ENCODE measurements at places on chromosomes 6 and 20.
A peak's percentile ranks its signal among the peaks of the same experiment; 100 is the strongest.

DNA sequence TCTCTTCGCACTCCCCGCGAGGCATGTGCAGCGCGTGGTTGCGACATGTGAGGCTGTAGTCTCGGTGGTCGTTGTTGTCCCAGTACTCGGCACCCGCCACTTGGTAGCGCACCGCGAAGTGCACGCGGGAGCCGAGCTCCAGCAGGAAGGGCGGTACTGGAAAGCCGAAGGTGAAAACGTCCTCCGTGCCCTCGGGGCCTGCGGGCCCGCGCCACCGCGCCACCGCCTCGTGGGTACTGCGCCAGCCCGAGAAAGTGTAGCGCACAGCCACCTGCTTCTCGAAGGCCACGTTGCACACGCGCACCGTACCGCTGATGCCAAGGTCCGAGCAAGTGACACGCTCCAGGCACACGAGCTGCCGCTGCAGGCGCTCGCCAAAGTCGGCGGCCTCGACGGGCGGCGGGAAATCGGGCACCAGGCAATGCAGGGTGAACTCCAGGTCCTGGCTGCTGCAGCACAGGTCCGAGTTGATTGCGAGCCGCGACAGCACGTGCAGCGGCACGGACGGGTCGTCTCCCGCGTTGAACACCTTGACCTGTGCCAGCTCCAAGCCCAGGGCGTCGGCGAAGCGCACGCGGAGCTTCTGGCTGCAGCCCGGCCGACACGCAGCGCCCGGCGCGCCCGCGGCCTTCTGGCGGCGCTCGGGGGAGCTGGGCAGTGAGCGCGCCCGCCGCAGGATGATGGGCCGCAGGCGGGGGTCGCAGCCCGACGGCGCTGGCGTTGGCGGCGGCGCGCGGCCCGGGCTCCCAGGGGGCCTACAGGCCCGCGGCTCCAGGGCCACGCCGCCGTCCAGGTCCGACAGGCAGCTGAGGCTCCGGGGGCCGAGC lies 840 bp downstream of the PPP1R3D start:
- no peak for DNase-seq

DNA sequence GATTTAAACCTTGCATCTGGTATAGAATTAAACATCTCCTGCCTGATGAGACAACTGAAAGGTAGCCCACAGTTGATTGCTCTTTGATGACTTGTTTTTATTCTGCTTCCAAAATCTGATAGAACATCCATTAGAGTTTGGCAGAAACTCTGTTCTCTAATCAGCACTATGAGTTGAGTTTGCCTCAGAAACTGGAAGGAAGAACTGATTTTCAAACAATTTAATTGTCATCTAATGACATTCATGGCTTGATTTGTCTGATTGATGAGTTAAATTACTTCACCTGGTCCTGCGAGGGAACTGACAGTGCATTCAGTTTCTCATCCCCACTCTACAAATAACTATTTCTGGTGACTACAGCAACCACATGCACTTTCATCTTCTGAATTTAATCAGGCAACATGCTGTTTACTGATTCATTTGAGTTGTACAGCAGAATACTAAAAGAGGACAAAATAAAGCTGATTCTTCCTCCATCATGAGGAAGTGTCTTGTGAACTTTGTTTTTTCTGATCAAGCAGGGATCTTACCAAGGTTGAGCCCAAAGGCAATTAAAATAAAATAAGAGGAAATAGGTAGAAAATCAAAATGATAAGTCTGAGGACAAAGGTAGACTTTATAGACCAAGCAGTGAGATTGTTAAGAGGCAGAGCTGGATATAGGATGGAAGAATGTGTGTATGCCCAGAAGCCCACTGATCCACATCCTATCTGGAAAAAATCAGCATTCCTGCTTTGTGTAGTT lies 15.7 kb upstream of the MRAP2 start:
- no peak for DNase-seq

DNA sequence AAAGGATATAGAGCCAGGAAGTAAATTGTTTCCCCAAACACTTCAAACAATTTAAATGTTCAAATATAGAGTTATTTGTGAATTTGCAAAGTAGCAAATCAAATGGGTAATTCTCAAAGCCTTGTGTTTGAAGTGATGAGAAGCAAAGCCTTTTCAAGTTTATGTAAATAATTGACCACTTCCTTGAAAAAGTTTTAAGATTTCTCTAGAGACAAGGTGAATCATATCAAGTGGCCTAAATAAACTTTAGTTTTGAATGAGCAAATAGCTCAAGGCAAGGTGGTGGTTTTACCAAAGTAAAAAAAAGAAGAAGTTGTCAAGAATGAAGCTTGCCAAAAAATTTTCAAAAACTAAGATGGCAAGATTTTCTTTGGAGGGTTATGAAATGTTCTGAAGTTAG lies 42.6 kb upstream of the IFNGR1 start:
- no peak for DNase-seq

DNA sequence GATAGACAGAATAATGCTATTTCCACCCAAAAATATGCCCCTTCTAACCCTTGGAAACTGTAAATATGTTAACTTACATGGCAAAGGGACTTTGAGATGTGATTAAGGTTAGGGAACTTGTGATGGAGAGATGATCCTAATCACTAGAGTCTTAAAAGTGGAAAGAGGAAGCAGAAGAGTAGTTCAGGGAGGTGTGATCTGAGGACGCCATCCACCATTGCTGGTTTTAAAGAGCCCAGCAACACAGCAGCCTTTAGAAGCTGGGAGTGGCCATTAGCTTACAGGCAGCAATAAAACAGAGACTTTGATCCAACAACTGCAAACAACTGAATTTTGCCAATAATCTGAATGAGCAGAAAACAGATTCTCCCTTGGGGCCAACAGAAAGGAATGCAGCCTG lies 30.6 kb downstream of the ZNF311 start:
- DNase-seq: no peak

GRCh38 chr6:149140137-149140909 lies 177.2 kb upstream of the TAB2 start:
- no peak for DNase-seq

GRCh38 chr20:25987073-25987927 lies 290.6 kb upstream of the ZNF337 start:
- DNase-seq: peak; percentile 87

DNA sequence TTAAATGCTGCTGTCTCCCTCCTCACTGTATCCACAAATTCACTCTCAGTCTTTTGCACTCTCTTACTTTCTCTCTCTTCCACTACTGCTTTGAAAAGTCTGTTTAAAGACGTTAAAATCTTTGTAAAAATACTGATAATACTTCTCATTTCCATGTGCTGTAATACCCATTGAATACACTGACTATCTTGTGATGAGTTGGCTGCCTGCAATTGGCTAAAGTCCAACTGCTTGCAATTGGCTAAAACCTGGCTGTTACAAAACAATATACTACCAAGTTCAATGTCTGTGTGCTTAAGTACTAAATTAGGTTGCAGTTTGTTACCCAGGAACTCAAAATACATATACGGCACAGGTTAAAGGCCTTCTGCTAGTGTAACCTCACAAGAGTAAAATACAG lies 264.8 kb downstream of the THBS2 start:
- no peak for DNase-seq

GRCh38 chr6:84847390-84848160 lies 83.2 kb upstream of the TBX18 start:
- DNase-seq: no peak

DNA sequence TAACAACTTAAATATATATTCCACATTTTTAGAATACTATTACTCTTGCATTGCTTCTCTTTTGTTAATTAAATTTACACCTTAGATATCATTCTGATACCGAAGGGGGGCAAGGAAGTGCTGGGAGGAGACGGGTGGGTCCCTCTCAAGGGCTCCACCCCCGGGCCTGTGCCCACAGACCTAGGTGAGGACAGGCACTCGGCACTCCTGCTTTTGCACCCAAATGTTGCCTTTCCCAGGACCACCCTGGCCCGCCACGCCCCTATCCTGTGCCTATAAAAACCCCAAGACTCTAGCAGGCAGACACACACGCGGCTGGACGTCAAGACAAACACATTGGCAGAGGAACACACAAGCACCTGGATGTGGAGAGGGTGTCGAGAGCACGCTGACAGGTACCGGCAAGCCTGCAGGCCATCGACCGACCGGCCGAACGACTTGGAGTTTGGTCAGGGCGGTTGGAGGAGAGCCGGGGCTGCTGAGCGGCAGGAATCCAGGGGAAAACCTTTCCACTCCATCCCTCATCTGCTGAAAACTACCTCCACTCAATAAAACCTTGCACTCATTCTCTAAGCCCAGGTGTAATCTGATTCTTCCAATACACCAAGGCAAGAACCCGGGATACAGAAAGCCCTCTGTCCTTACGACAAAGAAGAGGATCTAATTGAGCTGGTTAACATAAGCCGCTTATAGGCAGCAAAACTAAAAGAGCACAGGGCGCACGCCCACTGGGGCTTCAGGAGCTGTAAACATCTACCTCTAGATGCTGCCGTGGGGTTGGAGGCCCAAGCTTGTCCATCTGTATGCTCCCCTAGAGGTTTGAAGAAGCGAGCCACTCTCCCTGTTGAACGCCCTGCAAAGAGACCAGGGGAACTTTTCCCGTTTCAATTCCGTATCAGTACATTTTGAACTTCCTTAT lies 197.4 kb upstream of the PRSS16 start:
- DNase-seq: no peak

DNA sequence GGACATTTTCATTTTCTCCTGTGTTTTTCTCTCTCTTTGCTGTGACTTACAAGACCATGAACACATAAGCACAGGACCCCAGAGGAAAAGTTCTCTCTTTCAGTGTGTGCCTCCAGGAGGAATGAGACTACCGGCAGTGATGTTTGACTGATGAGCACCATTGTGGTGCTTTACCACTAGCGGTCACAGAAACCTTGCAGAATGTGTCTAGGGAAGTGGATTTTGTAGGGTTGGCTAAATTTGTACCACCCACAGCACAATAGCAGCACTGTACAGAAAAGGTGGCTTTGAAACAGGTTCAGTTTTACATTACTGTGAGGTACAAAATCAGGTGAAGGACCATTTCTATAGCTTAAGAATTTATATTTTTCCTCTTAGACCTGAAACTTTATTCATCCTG lies 301.9 kb upstream of the SUPT3H start:
- no peak for DNase-seq

GRCh38 chr6:5679270-5679669 lies 327.5 kb downstream of the NRN1 start:
- DNase-seq: no peak

DNA sequence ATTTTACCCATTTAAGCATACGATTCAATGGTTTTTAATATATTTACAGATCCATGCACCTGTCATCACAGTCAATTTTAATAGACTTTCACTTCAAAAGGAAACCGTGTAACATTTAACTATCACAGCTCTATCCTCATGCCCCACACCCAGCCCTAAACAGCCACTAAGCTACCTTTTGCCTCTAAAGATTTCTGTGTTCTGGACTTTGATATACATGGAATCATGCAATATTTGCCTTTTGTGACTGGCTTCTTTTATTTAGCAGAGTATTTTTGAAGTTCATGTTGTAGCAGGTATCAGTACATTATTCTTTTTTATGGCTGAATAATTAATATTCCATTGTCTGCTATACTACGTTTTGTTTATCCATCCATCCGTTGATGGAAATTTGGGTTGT lies 50.3 kb upstream of the STX16 start:
- DNase-seq: no peak

GRCh38 chr20:1855690-1856089 lies 39.5 kb upstream of the SIRPA start:
- no peak for DNase-seq

- DNase-seq: no peak
Observed at GRCh38 chr20:3721912-3722311, 9.5 kb upstream of the SIGLEC1 start.

- no peak for DNase-seq
Observed at GRCh38 chr6:169075211-169075914, 178.3 kb downstream of the THBS2 start.

DNA sequence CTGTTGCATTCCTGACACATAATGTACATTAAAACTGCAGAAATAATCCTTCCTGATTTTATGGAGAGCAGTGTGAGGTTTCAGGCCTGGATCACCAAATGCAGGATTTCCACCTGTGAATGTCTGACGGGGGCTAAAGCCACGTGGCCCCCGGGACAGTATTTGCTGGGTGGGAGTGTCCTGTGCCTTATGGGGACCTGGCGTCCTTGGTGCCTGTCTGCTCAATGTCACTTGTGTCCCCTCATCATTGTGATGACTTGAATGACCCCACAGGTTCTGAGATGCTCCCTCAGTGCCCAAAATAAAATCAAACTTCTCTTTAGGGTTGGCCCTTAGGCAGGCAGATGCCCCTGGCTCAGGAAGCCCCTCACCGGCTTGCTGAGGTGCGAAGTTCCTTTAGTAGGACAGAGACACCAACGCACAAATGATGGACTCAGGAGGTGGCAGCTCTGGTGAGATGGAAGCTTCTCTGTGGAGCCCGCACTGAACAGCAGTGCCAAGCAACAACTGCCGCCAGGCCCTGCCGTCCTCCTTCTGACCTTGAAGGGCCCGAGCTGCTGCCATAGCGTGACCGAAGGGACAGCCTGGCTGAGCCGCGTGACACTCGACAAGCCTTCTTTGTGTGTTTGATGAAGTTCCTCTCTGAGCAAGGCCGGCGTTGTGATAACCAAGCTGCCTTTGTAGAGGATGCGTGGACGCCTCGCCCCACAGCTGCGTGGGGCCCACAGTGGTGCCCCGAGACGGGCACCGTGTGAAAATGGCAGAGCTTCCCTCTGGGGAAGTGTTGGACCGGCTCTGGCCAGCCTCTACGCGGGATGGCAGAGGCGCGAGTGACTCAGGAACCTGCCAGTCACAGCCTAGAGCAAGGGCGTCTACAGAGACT lies 30.9 kb downstream of the FRMD1 start:
- DNase-seq: no peak

- DNase-seq: no peak
Observed at GRCh38 chr6:86459978-86460377, 477.4 kb upstream of the HTR1E start.

DNA sequence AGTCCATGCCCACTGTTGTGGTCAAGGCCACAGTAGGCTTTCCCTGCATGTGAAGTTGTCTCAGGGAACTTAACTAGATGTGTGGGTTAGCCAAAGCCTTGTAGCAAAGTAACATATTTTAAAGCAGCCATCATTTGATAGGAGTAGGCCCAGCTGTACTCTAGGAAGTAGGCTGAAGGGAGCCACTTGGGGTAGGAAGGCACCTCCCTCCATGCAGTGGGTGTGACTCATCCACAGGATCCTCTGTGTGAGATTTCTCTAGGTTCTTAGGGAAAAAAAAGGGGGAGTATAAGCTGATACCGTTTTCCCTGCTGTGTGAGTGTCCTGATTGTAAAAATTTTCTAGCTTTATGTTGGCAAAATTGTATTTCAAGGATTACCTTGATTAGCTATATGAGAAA lies 44.7 kb downstream of the VAPB start:
- no peak for DNase-seq

All from NCI-H345 (cell line).